ENCODE measurements at places on chromosomes 2 and 18.

DNA sequence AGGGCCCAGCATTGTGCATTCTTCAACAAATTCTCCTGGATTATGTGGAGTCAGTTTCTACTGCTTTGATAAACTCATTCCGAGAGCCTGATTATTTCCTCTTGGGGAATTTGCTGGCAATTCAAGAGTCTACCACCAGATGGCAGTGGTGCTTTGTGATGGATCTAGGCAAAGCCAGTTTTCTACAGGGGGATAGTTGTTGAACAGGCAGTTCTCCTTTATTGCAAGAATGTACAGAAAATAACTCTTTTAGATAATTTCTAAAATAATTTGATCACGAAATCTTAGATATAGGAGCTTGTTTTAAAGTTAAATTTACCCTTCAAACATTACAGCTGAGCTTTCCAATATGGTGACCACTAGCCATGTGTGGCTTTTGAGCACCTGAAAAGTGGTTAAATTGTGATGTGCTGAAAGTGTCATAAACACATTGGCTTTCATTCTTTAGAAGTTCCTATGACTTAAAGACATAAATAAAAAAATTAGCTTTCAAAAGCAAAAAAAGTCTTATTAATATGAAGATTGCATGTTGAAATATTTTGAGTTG is 66.7 kb upstream of the HAAO start:
- peak; percentile 67 for DNase-seq

DNA sequence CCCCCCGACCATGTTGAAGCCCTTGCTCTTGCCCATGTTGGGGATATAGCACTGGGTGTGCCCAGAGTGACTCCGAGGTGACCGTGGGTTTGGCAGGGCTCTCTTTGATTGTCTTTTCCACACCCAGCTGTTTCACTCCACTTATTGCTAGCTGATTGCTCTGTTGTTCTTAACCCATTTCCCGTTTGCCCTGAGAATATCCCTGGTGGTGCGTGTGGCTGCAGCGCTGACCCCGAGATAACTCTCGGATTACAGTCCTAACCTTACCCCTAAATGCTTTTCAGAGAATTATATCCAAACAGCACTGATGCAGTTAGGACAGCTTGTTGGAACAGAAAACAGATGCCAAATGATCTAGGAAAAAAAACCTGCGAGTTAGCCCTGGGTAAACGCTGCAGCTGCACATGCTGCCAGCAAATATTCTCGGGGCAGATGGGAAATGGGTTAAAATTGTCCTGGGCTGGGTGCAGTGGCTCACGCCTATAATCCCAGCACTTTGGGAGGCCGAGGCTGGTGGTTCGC is 34.3 kb upstream of the SNORC start:
- DNase-seq = no peak

GRCh38 chr2:218400167-218400929 is 680 bp downstream of the CTDSP1 start:
- DNase-seq = no peak

DNA sequence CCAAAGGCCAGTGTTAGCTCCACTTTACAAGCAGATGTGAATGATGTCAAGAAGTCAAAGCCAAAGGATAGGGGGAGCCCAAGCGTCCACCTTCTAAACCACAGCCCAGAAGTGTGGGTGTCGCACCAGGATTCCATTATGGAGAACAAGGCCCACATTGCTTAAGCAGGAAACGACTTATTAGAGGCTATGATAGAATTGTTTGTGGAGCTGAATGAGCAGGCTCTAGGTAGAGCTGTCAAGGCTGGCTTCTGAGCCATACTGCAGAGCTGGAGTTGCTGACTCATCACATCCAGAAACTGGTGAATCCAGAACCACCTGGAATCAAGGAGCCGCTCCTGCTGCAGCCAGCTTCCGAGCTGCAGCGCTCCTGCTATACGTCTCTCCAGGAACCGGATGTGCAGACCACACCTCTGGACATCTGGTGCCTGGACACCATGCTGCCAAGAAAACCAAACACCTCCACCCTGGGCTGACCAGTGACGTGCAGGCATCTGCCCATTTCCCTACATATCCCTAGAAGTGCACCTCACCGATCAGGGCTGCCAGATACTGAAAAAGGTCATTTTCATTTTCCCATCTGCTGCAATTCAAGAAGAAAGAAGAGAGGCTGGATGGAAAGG is 6.2 kb upstream of the TWIST2 start:
- no peak for DNase-seq

DNA sequence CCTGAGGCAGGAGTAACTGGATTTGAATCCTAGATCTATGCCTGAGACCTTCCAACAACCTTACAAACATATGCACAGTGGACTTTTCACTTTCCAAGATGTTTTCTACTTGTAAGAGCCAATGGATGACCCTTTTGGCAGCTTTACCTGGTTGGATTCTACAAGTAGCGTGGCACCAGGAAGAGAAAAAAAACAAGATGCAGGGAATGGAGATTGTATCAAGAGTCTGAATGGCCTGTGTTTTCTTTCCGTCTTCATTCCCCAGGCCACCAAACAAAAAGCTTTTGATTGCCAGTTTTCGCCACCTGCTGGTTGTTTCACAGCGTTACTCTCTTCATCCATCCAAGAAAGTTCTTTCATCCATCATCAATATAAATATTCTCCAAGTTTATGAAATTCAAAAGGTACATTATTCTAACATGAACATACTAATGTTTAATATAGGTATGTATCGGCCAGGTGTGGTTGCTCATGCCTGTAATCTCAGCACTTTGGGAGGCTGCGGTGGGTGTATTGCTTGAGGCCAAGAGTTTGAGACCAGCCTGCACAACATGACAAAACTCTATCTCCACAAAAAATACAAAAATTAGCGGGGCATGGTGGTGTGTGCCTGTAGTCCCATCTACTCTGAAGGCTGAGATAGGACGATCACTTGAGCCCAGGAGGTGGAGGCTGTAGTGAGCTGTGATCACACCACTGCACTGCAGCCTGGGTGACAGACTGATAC is 3.5 kb upstream of the BCL2 start:
- peak; percentile 51 for DNase-seq

DNA sequence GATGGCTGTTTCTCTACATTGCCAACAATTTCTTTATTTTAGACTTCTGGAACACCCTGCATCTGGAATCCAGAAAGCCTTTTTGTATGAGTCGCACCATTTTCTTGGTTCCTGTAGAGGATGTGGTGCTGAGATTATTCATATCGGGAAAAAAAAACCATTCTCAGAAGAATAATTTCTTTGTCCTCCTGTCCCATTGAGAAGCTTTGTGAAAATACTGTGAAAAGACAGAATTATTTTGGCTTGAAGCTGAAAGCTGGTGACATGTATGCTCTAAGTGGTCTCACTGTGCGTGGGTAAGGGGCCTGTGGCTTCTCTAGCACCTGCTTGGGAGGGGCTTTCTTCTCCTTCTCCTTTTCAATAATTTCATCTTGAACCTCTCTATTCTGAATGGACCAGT is 138.4 kb downstream of the FAM210A start:
- DNase-seq = no peak

DNA sequence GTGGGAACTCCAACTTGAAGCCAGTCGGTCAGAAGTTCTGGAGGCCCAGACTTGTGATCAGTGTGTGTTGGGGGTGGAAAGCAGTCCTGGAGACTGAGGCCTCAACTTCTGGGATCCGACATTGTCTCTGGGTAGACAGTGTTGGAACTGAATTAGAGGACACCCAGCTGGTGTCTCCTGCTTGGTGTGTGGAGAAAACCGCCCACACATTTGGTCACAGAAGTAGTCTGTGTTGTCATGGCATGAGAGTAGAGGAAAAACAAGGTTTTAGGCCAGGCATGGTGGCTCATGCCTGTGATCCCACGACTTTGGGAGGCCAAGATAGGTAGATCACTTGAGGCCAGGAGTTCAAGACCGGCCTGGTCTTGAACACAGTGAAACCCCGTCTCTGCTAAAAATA is 51.5 kb downstream of the PUM2 start:
- no peak for DNase-seq

DNA sequence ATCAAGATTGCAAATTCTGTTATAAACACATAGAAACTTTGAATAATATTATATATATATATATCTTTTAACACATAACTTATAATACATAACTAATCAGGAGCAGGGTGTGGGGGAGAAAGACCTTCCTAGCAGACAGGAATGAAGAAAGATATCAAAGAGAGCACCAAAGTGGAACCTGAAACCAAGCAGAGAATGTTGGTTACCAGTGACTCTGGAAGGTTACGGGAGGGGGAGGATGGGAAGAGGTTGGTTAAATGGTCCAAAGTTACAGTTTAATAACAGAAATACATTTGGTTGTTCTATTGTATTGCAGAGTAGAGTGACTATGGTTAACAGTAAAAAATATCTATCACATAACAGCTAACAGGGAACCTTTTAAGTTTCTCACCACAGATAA is 366.7 kb downstream of the LRRTM4 start:
- no peak for DNase-seq

GRCh38 chr2:173427887-173428668 is 73.4 kb downstream of the CDCA7 start:
- no peak for DNase-seq

GRCh38 chr2:151878204-151878603 is 50.0 kb upstream of the ARL5A start:
- DNase-seq = no peak

DNA sequence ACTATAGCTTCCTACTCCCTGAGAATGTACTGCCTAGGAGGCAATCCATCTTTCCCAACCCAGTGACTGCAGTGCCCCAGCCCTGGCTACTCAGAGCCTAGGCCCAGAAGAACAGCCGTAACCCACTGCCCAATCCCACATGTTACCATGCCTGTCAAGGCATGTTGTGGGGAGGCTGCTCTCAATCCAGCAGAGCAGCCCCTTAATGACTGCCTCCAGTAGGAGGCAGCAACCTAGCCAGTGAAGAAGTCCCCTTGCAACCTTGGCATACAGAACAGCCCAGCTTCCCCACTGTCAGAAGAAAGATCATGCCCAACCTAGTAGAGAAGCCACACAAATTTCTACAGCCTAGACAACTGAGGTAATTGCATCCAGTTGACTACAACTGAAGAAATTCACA is 44.2 kb upstream of the CDH7 start:
- no peak for DNase-seq

- no peak for DNase-seq
Measured at GRCh38 chr2:201931951-201932350, 101.7 kb upstream of the FZD7 start.

DNA sequence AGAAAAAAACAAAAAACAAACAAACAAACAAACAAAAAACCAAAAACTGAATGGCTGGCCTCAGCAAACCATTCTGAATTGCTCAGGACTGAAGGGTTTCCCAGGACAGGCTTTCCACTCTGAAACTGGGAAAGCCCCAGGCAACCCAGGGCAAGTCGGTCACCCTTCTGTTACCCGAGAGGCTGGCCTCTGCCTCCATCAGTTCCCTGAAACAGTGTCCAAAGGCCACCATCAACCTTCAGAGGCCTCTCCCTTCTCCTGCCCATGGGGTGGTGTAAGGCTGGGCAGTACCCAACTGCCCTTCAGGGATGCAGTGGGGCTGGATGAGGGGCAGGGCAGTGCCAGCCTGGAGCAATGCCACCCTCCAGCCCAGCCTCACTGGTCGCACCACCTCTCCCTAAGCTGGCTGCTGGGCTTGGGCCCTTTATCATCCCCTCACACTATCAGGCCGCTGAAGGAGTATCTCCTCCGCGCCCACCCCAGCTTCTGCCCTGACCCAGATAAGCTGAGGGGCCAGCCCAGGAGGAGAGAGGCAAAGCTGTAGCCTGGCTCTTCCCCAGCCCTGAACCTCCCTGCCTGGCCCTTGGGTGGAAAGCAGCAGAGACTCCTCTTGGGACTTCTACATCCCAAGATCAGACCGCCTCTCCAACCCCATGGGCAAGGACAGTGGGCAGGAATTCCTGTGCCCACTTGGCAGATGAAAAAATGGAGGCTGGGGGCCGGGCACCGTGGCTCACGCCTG is 35.9 kb downstream of the ZFP36L2 start:
- no peak for DNase-seq

DNA sequence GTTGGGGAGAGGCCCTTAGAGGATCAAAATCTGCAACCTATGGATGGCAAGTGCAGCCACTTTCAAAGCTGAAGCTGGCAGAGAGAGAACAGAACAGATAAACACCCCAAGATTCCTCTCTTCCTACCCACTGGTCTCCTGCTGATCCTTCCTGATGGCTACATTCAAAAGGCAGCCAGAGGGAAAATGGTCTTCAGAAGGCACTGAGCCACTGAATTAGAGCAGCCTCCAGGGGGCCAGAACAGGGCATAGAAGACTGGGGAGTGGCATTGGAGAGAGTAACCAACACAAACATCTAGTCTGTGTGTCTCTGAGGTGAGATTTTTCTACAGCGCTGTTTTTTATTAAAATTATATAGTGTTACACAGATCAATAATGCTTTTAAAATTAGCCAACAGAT is 432.6 kb downstream of the PARD3B start:
- DNase-seq = no peak

DNA sequence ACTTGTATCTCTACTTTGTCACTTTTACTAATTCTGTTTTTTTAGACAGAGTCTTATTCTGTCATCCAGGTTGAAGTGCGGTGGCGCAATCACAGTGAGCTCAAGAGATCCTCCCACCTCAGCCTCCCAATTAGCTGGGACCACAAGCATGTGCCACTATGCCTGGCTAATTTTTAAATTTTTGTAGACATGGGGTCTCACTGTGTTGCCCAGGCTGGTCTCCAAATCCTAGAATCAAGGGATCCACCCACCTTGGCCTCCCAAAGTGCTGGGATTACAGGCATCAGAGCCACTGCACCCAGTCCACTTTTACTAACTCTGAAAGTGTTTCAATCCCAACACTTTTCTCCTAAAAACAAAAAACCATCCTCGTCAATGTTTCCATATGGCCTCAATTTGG is 94.9 kb downstream of the MALT1 start:
- DNase-seq = no peak

- DNase-seq = no peak
Measured at GRCh38 chr2:165757906-165758675, 36.0 kb downstream of the GALNT3 start.

GRCh38 chr18:45793264-45793965 is 32.1 kb upstream of the SIGLEC15 start:
- no peak for DNase-seq

- DNase-seq = no peak
Measured at GRCh38 chr2:227154986-227155774, 8.8 kb downstream of the COL4A4 start.

DNA sequence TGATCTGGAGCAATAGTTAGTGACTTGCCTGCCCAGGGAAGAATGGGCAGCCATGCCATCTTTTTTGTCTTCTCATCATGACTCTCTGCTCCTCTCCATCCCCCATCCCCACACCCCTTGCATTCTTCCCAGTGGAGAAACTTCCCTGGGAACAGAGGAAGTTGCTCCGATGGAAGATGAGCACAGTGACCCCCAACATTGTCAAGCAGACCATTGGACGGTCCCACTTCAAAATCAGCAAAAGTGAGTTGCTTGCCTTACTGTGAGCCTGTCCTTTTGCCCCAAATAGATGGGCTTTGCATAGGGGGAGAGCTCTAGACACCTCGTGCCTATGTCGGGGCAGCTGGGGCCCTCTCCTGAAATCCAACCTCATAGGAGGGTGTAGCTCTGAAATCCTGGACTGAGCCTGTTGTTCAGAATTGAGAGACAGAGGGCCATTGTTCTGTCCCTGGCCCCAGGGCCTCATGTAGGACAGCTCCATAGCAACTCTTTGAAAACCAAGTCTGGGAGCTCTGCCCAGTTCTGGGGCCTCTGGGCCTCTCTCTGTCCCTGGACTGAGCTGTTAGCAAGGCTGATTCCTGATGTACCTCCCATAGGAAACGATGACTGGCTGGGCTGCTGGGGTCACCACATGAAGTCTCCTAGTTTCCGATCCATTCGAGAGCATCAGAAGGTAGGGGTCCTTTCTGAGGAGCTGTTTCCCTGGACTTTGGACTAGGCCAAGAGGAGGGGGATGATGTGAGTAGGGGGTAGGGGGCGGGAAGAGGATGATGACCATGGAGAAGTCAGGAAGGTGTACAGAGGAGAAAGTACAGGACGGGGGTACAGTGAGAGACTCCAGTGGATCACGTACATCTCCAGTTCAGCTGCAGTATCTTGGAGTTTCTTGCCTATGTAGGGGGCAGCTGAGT is 35.2 kb downstream of the TTLL4 start:
- no peak for DNase-seq

All from effector memory CD8-positive, alpha-beta T cell (primary cell).